ENCODE measurements at places on chromosomes 4 and X.

DNA sequence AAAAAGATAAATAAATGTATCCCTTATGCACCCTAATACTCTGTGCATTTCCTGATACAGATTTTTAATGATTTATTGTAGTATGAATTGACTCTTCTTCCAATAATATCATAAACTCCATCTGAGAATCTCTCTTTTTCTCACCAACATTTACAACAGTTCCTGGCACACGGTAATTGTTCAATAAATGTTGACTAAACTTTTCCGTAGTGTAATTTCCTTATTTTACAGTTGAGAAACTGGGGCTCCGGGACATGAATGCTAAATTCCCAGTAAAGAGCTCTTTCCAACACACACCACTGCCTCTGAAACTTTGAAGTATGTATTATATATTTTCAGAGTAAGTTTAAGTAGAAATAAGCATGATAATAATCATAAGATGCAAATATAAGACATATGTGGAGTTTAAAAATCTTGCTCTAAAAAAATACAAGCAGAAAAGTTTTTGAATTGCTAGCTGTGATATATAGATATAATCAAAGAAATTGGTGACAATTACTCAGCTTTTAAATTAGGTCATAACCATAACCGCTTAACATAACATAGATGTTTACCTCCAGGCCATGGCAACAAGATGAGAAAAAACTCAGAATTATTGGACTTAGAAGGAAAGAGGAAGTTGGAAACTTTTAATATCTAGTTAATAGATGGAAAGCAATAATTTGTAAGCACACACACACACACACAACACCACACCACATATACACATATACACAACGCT, 28.2 kb upstream of the ANTXR2 start:
- no peak for DNase-seq

DNA sequence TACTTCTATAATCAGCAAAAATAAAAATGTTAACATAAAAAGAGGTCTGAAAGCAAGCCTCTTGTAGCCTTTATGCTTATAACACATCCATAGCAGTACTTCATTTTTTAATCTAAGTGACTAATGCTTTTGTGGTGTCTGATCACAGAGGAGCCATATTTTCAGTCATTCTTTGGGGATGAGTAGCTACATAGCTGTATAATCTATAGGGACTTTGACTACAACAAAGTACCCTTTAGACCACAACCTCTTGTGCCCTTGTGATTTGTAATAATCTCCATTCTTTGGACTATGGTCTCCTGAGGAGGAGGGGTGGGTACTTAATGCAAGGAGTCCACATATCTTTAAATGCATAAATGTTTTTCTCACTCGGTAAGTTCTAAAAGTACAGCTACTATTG, 9.6 kb downstream of the DRP2 start:
- no peak for DNase-seq

- no peak for DNase-seq
These were observed 426.1 kb downstream of the MID1IP1 start for GRCh38 chrX:39227371-39227770.

DNA sequence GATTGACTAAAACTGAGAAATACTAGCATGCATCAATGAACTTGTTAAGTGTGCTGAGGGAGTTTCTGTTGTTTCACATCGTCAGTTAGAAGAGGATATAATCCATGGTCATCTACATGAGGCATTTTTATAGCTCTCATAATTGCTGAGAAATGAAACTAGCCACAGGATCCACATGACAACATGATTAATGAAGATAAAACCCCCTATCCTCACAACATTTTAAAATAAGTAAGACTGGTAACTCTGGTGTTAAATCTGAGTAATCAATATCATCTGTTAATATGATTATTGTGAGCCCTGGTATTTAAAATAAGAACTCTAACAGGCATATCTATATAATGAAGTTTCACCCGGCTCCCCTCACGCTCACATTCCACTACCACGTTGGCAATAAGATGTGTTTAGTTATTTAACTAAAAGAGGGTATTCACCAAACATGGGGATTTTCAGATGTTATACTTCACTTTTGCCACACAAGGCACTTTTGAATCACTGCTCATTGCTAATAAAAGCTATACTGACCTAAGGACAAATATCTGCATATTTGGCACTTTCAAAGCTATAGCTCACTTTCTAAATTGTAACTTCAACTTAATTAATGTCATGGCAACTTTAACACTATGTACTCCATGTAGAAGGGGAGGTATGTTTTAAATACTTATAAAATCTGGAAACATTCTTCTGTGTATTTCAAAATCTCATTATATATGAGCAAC, 6.7 kb downstream of the UNC5C start:
- no peak for DNase-seq

GRCh38 chr4:22850055-22850454, 157.3 kb downstream of the GBA3 start:
- no peak for DNase-seq

GRCh38 chrX:73581002-73581628, 18.1 kb downstream of the CHIC1 start:
- DNase-seq: no peak

DNA sequence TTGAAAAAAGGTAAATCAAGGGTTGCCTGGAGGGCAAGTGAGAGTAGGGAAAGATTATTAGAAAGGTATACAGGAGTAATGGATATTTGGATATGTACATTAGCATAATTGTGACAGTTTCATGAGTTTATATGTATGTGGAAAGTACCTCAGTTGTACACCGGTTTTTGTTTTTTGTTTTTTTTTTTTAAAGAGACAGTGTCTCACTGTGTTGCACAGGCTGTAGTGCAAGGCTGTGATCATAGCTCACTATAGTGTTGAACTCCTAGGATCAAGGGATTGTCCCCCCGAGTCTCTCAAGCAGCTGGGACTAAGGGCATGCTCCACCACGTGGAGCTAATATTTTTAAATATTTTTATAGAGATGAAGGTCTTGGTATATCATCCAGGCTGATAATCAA, 15.3 kb upstream of the HPGD start:
- no peak for DNase-seq

DNA sequence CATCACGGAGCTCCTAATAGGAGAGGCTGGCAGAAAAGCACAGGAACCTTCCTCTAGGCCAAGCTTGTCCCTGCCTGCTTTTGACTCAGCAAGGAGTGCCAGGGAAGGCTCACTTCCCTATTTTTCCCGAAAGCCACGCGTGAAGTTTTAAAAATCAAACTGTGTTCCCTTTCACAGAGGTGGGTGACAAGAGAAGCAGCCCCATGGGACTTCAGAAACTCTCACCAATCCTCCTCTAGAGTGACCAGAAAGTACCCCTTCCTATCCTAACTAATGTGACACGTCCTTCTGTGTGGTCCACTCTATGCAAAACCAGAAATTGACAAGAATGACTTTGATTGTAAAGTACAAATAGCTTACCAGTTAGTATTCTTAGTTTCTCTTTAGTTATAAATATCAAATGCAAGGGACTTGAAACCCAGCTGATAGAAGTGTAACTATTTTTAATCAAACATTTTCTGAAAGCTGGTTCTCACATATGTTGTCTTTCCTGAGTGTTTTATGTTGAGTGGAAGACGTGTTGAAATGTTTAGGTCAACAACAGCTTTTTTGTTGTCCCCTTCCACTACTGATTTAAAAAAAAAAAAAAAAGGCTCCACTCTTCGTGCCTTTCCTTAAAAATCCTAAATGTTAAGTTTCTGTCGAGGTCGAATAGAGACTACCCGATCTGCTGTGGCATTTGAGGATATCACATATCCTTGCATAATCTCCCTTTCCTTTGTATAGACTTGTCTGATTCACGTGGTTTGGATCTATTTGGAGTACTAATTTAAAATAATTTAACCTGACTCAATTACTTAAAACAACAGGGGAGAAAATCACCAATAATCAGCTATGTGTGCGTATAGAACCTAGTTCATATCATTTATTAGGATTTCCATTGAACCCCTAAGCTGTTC, 42.1 kb downstream of the NFKB1 start:
- DNase-seq: no peak

DNA sequence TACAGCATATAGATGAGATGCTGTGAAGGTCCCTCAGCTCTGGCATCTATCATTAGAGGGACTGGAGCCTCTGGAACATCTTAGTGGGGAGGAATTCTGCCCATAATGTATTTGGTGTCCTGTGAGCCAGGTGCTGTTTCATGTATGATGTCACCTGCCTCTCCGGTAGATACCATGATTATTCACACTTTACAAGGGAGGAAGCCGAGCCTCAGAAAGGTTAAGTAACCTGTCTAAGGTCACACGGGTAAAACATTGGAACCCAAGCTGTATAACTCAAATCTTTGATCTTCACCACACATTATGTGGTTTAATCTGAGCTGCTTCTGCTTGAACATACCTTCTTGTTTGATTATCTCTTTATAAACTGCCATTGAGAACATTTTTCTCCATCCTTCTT, 442.8 kb downstream of the BCOR start:
- DNase-seq: no peak

GRCh38 chrX:107940095-107940494, 42.1 kb downstream of the TEX13B start:
- DNase-seq: no peak

- DNase-seq: peak; percentile 91
These were observed 124.2 kb downstream of the C4orf51 start for GRCh38 chr4:145804116-145804515.

GRCh38 chr4:137664416-137664815, 132.1 kb upstream of the PCDH18 start:
- no peak for DNase-seq

DNA sequence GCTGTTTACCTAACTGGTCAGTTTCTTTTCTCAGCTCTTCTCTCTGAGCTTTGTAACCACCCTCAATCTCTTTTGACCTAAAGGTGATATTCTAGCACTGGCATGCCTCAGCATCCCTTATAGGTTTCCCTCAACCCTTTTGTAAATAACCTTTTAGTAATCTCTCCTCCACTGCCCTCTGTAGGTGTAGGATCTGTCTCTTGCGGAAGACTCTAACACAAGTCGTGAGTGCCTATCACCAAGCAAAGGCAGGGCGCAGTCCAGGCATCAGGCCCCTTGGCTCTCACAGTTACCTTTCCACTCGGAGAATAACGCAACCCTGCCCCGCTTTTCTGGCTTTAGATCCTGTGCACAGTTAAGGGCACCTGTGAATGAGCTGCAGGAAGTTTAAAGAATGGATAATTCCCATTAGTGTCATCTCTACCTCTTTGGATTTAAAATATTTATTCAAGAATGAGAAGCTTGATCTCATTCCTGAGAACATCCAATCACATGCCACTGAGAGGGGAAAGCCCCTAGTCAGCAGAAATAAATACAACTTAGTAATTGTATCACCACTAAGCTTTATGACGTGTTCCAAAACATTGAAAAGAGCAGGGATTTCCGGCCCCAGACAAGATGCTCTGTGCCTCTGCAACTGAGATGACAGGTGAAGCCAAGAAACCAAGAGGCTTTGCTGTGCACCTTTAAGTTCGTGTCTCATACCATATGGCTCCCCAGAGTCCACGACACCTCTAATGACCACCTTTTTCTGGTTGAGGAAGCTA, 58.8 kb downstream of the SPINK2 start:
- DNase-seq: no peak

DNA sequence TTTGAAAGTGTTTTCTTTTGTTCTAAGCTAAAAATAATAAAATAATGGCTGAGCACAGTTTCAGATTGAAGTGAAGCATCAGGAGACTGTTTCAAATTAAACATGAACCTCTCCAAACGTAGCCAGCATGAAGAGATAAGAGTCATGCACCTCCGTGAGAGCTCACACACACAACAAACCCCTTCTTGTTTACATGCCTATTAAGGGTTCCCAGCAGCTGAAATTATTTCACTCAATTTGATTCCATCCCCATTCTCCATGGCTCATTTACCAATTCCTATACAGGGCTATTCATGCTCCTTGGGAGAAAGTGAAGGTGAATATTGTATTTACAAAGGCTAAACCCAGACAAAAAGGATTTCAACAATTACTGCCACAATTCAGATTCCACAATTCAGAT, 954.1 kb upstream of the INTU start:
- no peak for DNase-seq

DNA sequence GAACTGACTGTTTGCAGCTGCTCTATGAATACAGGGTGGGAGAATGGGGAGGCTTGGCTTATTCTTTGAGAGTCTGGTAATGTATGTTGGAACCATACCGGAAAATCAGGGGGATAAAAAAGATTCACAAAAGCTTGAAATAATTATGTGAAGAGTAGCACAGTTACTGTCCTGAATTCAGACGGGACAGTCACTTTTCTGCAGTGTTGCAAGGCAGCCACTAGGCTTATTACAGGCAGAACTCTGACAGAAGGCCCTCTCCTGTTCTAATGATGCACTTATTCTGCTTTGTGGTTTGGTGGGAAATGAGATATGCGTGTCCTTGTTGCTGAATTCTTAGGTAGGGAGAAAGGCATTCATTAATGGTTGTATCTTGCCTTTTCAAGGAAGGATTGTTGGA, 37.2 kb downstream of the GUCY1B1 start:
- DNase-seq: no peak

DNA sequence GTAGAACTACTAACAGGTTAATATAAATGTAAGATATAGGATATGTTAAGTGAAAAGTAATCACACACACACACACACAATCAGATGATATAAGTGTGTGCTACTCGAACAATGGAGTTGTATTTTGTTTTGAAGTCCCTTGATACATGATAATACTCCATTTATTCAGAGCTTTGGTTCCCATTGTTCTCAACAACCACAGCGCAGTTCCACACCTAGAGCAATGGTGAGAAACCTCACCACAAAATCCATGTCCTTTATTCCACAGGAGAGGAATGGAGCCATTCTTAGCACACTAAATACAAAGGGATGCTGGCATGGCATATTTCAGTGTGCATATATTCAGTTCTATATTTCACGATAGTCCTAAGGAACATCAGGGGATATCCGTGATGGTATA, 139.2 kb downstream of the PPP3CA start:
- DNase-seq: no peak

- DNase-seq: no peak
These were observed 97.9 kb downstream of the ADRA2C start for GRCh38 chr4:3863841-3864741.

DNA sequence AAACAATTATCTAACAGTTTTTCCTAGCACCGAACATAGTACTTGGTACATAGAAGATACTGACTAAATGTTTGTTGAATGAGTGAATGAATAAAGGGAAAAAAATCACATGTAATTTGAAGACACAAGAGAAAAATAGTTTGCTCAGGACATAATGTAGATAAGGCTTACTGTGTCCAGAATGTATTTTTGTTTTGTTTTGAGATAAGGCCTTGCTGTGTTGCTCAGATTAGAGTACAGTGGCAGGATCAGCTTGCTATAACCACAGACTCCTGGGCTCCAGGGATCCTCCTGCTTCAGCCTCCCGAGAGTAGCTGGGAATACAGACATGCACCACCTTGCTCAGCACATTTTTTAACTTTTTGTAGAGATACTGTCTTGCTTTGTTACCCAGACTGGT, 6.5 kb downstream of the FAM199X start:
- no peak for DNase-seq

GRCh38 chr4:62256479-62256878, 1056.4 kb downstream of the ADGRL3 start:
- DNase-seq: no peak

GRCh38 chr4:182717788-182718583, 199.2 kb downstream of the DCTD start:
- DNase-seq: no peak

DNA sequence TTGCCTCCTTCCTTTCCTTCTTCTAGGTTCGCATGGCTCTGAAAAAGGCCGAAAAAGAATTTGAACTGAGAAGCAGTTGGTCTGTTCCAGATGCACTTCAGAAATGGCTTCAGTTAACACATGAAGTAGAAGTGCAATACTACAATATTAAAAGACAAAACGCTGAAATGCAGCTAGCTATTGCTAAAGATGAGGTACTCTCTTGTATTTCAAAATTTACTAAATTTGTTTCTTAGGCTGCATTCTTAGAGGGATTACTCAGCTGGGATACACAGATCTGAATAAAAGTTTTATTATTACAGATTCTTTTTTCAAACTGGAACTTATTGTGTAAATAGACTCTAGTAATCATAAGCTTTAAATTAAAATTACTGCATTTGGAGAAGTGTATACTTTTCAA, 146.9 kb downstream of the STIM2 start:
- DNase-seq: no peak
